ENCODE measurements at places on chromosomes 7 and 10. TPM values are rescaled to one million over a fixed set of nuclear protein-coding genes. Genes with fewer than 3 reads are reported as not detected.

SMO gene
- total RNA-seq, result 29.6 TPM

OPN1SW gene
- not detected for total RNA-seq

KCNMA1 gene
- 74.5 TPM for total RNA-seq

LRIT1 gene
- not detected for total RNA-seq

THSD7A gene
- 3.6 TPM for total RNA-seq

TMEM168 gene
- total RNA-seq, result 23.0 TPM

DNA sequence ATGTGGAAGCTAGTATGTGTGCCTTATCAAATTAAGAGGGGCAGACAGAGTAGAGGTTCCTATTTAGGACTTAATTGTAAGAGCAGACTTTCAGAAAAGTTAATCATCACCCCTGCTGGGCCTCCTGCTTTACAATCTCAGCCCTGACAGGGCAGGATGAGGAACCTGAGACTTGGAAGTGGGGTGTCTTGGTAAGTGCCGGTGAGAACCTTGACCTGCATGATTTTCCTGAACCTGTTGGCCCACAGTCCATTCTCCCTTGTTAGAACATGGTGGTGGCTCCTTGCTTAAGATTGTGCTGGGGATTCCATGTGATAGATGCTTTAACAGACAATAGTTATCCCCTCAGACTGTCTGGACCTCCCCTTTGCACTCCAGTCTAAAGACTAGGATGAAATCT lies 141.7 kb upstream of the TMEM72 start:
- DNase-seq, result no peak

DNA sequence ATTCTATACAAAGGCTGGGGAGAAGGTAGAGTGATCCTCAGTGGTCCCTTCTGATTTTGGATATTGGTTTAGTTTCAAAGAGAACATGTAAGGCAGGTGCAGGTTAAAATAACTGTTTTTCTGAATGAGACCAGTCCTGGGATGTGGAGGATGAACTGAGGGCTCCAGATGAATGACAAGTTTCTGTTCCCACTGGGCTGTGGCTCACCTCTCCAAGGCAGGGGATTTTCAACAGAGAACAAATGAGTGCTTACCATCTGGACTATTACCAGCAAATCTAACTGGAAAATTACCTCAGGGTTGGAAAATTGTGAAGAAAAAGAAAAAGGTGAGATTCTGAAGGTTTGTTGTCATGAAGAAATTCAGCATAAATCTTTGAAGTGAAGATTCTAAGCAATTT lies 8.0 kb downstream of the LAMB4 start:
- no peak for DNase-seq

DNA sequence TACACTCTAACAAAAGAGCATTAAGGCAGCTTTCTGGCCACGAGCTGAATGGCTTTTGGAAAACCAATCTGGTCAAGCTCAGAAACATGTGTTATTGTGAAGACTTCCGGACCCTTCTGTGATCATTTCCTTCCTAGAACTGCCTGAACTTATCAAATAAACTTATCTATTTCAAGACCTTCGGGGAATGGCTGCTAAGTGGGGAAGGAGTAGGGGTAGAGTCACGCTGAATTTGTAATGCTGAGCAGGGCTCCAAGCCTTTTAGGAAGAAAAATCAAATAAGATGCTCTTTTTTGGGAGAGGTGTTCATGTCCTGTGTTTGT lies 56.6 kb downstream of the PAPSS2 start:
- no peak for DNase-seq

GRCh38 chr7:29976673-29977415 lies 12.8 kb downstream of the SCRN1 start:
- DNase-seq, result peak; percentile 24

DNA sequence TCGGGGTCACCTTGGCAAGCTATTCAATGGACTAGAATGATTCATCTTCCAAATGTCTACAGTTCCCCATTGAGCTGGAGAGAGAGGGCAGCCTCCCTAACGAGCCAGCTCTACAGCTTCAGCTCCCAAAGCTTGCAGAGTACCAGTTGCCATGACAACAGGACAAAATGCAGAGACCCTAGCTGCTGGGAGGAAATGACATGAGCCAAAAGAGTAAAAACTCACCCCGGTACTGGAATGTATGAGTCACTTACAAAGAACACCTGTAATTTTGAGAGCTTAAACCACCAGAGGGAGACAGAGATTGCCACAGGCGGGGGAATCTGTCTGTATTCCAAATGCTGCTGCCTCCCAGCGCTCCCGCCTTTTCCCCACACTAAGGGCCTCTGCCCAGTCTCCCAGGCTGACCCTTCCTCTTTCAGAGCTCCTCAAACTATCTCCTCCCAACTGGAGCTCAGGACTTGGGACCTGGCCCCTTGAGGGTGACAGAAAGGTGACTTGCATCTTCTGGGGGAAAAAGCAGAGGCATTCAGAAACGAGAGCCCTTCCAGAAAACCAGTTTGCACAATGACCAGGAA lies 95.5 kb downstream of the CUL2 start:
- peak; percentile 34 for DNase-seq

DNA sequence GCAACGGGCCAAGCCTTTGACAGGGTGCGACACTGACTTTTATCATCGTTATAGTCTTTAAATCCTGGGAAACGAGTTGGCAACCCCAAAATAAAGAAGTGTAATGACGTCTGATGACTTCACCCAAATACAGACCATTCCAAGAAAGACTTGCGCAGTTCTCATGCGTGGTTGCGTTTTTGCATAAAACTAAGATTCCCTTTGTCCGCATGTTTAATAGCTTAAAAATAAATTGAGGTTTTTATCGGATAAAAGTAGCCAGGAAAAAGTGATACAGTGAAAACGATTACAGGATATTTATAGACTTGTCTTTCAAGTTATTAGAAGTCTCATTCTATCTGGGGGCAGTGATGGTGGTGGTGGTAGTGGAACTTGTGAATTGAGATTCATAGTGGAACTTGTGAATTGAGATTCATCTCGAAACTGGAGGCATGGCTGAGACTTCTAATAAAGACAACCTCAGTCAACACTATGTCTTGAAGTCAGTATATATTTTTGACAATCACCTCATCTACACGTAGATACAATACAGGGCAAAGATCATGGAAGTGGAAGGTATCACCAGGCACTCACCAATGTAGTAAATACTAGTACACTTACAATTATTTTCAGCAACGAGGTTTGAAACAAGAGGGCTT lies 1.2 kb upstream of the NAMPT start:
- no peak for DNase-seq

GRCh38 chr10:12720217-12720981 lies 281.1 kb downstream of the CCDC3 start:
- no peak for DNase-seq

- no peak for DNase-seq
These were observed 168.5 kb upstream of the ZNF804B start for GRCh38 chr7:88590963-88591362.

- no peak for DNase-seq
These were observed 69.4 kb upstream of the GSDME start for GRCh38 chr7:24826662-24827020.

DNA sequence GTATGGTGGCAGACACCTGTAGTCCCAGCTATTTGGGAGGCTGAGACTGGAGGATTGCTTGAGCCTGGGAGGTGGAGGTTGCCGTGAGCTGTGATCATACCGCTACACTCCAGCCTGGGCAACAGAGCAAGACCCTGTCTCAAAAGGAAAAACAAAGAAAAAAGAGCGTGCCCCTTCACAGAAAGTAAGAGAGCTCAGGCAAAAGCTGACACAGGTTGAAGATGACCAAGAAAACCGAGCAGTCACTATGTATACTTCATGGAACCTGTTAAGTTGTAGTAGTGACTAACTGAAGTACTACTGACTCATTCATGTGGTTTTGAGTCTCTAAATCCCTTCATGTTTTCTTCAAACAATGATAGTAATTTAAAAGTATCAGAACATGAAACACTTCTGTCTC lies 1.2 kb upstream of the PRRT4 start:
- no peak for DNase-seq

DNA sequence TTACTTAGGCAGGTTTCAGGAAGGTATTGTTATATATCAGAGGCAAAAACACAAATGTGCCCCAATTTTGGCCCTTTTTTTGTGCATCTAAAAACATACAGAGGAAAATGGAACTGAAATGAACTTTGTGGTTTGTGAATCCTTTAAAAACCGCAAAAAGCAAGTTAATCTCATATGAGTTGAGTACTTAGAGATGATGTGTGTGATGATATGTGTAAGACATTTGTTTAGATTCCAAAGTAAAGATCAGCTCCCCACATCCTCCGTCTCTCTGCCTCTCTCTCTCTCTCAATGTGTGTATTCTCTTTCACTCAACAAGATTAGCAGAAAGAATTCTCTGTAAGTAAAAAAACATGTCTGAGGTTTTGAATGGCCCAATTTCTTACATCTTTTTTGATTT lies 201.9 kb downstream of the MALRD1 start:
- no peak for DNase-seq

- DNase-seq, result no peak
These were observed 43.6 kb downstream of the CTBP2 start for GRCh38 chr10:125116652-125117310.

DNA sequence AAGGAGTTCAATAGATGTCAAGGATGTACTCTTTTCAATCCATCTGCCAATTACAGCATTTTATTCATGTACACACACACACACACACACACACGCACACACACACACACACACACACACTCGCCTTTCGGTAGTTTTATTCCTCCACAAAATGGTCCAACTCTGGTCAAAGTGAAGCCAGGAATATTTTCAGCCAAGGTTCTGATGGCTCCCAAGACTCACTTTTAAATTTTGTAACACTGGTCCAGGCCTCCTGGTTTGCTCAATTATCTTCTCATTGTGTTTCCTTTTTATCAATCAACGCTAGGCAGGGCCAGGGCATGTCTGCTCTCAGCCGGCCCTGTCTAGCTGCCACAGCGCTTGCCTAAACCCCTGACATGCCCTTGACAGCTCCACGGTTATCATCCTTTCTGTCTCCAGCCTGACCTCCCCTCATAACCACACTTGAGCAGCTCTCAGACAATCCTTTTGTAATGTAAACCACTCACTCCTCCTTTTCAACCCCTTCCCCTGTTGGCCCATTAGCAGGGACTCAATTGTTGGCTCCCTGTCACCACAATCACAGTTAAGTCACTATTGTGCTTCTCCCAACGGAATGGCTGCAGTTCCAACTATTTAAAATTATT lies 115.1 kb downstream of the ICA1 start:
- no peak for DNase-seq

DNA sequence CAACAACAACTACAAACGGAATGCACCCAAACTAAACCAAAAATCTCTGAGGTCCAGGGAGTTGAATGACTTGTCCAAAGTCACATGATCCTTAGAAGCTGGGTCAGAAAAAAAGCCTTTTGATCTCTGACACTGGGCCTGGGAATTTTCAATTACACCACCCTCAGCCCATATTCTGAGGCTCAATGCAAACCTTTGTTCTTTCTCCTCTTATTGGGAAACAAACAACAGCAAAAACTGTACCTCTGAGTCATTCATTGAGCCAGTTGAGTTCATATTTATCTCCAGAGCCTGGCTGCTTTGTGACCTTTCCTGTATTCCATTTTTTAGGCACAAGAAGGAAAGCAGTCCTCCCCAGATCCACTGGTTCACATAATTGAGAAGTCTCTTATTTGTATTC lies 51.2 kb upstream of the SORCS1 start:
- DNase-seq, result no peak

- DNase-seq, result peak; percentile 40
These were observed 85.5 kb downstream of the PRTFDC1 start for GRCh38 chr10:24866604-24867583.

DNA sequence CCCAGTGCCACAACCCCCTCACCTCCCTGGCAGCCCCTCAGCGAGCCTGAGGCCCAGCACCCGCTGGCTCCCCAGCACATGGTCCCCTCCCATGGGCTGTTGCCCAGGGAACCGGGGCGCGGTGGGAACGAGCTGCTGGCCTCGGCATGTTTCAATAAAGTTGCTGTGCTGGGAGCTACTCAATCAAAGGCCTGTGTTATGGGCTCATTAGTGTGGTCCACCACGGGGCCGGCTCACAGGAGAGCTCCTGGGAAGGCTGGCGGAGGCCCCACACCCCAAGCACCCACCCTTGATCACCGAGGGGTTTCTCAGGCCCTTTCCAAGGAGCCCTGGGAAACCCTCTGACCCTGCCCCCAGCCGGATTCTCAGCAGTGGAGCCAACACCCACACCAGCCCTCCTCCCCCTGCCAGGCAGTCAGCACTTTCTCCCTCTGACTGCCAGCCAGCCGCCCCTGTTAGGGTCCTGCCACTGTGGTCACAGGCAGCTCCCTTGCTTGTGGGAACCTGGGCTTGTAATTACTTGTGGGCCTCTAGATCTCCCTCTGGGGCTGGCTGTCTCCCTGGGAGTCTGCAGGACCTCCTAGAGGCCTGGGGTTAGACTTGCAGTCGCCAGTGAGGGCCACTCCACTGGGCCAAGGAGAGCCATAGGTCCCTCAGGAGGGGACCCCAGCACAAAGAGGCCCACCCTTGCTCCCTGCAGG lies 24.8 kb upstream of the TRIM8 start:
- DNase-seq, result no peak

- DNase-seq, result no peak
These were observed 70.1 kb downstream of the HACD1 start for GRCh38 chr10:17547060-17547459.

- no peak for DNase-seq
These were observed 5.1 kb downstream of the RBM33 start for GRCh38 chr7:155649588-155649987.

DNA sequence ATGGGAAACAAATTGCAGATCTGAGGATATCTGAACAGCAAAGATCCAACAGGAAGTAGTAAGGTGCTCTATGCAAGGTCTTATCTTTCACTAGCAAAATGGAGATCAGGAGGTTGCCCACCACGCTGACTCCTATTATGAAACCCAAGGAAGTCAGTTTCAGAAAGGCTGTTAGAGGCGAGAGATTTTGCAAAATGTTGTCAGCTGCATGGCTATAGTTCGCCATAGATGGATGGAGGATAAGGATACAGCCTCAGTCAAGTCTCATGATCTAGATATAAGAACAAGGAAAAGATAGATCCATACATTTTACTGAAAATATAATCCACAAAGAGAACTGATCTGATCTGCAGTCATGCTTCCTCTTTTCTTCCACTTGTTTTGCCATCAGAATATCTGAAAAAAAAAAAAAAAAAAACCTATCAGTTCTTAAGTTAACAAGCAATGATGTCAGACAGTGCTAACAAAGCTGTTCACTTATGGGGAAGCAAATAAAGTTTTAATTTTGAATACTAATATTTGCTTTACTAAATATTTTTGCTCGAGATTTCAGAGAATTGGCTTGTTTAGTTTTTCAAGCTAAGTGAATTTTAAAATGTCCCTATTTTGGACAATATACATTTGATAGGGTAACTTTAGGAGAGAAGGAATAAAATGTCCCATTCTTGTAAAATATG lies 2.0 kb downstream of the GPR85 start:
- DNase-seq, result no peak

- no peak for DNase-seq
These were observed 110.1 kb downstream of the CD36 start for GRCh38 chr7:80748363-80749042.

Data from ovary (tissue), 10 donors.